ENCODE measurements at places on chromosomes 5 and 9.
A peak's percentile ranks its signal among the peaks of the same experiment; 100 is the strongest.

- DNase-seq, result no peak
These were observed 83.7 kb downstream of the TARS1 start for GRCh38 chr5:33524476-33524875.

- no peak for DNase-seq
These were observed 449.6 kb upstream of the CHD1 start for GRCh38 chr5:99378443-99378842.

DNA sequence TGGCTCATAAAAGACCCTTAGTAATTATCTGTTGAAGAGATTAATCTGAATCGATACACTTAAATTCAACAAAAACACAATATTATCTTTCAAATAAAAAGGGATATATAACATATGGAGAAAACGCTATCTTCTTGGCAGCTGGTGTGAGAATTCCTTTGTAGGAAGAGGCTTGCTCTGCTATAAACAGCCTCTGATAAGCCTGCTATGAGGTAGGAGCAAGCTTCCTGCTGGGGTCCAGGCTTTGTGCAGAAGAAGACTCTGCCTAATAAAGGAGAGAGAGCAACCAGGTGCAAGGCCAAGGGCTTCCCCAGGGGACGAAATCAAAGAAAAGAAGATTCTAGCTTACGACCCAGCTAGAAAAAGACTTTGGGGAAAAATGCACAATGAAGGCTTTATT, 43.3 kb upstream of the SSBP2 start:
- no peak for DNase-seq

- DNase-seq, result no peak
These were observed 955 bp downstream of the QRFP start for GRCh38 chr9:130895481-130896232.

GRCh38 chr9:38281917-38282316, 110.6 kb upstream of the ALDH1B1 start:
- no peak for DNase-seq

- no peak for DNase-seq
These were observed 16.1 kb downstream of the PDLIM4 start for GRCh38 chr5:132273631-132274030.

DNA sequence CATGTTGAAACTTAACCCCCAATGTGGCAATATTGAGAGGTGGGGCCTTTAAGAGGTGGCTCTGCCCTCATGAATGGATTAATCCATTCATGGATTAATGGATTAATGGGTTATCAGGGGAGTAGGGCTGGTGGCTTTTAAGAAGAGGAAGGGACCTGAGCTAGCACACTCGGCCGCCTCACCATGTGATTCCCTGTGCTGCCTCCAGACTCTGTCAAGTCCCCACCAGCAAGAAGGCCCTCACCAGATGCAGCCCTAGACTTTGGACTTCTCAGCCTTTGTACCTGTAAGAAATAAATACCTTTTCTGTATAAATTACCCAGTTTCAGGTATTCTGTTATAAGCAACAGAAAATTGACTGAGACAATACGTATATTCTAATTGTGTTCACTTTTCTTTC, 272.2 kb upstream of the DMRT1 start:
- no peak for DNase-seq

DNA sequence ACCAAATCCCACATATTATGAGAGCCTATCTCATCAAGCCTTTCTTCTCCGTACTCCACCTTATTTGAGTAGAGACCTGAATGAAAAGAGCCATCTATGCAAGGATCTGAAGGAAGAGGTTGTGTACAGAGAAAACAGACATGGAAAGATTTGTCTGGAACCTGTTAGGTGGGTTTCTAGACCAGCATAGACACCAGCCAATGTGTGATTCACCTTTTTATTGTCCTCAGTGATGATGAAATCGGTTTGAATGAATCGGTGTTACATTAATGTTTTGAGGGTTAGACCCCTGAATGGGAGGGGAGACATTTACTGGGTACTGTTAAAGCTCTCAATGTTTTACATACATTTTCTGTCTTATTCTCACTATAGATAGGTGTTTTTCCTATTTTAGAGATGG, 223.6 kb downstream of the NMUR2 start:
- no peak for DNase-seq

DNA sequence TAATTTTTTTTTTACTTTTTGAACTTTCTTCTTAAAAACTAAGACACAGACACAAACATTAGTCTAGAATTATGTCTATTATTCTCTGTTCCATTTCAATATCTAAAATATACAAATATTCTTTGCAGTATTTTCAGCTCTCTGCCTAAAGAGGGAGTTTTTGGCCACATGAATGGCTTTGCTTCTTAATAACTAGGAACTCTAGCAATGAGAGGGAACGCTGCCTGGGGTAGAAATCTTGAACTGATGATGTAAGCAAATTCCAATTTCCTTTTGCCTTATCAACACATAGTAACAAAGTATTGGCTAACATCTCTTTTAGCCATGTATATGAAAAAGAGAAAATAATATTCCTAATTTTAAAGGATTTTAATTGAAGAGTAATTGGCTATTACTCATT, 51.9 kb downstream of the SLC25A46 start:
- DNase-seq, result no peak

DNA sequence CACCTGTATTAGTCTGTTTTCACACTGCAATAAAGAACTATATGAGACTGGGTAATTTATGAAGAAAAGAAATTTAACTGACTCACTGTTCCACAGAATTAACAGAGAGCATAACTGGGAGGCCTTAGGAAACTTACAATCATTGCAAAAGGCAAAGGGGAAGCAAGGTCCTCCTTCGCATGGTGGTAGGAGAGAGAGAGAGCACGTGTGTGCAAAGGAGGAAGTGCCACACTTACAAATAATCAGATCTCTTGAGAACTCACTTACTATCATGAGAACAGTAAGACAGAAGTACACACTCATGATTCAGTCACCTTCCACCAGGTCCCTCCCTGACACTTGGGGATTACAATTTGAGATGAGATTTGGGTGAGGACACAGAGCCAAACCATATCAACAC, 258.7 kb downstream of the TRIM32 start:
- DNase-seq, result peak; percentile 75

GRCh38 chr9:121895358-121895757, 197.8 kb downstream of the TTLL11 start:
- no peak for DNase-seq

DNA sequence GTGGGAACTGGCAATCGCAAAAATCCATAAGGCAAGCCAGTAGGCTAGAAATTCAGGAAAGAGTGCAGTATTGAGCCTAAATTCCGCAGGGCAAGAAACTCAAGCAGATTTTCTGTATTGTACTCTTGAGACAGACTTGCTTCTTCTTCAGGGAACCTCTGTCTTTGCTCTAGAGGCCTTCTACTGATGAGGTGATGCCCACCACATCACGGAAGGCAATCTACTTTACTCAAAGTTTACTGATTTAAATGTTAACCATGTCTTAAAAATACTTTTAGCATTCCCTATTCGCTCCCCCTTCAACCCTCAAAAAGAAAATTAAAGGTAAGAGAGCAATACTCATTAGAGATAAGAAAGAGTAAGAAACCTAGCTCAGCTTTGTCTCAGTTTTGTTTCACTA, 11.3 kb downstream of the IL7R start:
- no peak for DNase-seq

- DNase-seq, result no peak
These were observed 10.6 kb upstream of the DPYSL3 start for GRCh38 chr5:147520450-147520849.

- no peak for DNase-seq
These were observed 476.1 kb upstream of the ACO1 start for GRCh38 chr9:31908158-31908890.

- DNase-seq, result no peak
These were observed 38.2 kb downstream of the IPPK start for GRCh38 chr9:92631452-92632343.

DNA sequence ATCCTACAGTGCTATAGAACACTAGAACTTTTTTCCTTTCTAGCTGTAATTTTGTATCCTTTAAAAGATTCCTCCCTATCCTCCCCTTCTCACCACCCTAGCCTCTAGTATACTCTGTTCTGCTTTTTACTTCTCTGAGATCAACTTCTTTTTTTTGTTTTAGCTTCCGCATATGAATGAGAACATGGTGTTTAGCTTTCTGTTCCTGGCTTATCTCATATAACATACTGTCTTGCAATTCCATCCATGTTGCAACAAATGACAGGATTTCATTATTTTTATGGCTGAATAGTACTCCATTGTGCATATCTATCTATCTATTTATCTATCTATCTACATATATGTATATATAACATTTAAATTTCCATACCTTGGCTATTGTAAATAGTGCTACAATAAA, 126.0 kb upstream of the MAN2A1 start:
- DNase-seq, result peak; percentile 20

GRCh38 chr5:14108170-14108996, 34.8 kb upstream of the TRIO start:
- DNase-seq, result peak; percentile 75

DNA sequence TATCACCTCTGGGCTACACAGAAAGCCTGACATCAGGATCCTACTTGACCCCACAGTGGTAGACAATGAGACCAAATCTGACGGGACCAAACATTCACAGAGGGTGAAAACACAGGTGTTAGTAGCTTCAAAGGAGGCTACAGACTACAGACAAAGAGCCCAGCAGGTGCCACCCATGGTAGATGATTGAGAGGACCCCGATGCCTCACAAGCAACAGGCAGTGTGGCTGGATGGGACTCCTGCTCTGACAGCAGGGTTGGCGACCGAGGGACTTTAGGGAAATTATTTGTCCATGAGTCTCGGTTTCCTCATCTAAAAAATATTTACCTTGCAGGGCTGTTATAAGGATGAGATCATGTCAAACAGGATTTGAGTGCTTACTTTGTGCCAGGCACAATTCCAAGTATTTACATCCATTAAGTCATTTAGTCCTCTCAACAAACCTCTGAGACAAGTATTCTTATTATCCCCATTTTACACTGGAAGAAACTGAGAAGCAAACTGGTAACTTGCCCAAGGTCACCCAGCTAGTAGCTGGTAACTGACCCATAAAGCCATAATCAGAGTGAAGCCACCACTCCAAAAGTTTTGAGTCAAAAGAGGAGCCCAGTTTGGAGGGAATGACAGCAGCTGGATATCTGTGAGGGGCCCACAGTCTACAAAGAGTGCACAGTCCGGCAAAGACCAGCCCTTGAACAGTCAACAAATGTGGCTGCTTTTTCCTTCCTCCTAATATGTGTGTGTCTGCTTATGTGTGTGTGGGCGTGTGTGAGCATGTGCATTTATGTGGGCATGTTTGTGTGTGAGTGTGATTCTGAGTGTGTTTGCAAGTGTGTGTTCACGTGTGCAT, 502.0 kb downstream of the BNC2 start:
- no peak for DNase-seq

DNA sequence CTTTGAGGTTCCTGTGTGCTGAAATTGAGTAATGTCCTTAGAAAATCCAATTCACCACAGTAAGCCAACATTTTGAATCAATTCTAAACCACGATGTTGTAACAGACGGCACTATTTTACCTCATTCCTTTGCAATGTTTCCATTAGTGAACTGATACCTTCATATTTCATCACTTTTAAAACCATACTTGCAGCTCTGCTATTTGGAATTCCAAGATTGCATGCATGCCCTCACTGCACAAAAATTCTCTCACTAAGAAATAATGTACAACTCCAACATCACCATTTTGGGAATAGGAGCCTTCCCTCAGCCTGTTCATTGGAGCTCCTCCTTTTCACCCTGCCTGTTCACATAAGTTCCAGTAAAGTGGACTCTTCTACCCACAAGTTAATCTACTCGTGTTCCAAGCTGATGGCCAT, 74.8 kb upstream of the TGFBR1 start:
- peak; percentile 40 for DNase-seq

GRCh38 chr9:90343366-90343765, 299.3 kb downstream of the DIRAS2 start:
- DNase-seq, result no peak

GRCh38 chr9:123608104-123608503, 252.1 kb downstream of the CRB2 start:
- DNase-seq, result no peak

GRCh38 chr9:99606296-99606695, 215.4 kb upstream of the NR4A3 start:
- no peak for DNase-seq

DNA sequence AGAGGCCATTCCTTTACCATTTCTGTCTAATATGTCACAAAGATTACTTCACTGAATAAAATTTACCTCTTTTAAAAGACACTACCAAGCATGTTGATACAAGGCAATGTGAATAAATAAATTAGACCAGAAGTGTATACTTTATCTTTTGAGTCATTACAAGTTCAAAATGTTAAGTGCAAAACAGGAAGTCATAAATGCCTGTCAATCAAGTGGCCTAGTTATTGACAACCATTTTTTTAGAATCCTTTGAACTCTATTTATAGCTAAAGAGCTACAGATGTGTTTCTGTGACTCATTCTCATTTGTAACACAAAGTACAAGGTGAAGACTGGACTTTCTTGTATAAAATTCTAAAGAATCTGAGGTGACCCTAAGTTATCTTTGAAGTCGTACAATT, 602.7 kb upstream of the SEMA6A start:
- DNase-seq, result no peak

DNA sequence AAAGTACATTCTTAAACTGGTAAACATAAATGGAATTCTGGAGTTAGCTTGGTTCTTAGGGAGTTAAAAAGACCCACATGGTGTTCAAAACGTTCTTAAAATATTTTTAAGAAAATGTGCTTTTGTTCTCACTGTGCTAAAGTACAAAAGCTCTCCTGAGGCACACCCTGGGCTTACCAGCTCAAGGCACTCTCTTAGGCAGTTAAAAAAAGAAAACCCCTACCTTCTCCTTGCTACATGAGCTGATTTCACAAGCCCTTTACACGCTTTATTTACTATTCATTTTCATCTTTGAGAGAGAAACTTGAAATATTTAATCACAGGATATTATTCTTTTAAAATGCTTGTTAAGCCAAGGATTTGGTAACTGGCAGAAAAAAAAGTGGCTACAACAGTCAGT, 723.3 kb upstream of the GRAMD2B start:
- DNase-seq, result no peak

- no peak for DNase-seq
These were observed 310.7 kb downstream of the HCN1 start for GRCh38 chr5:45385321-45386058.

- DNase-seq, result no peak
These were observed 157.8 kb upstream of the TNC start for GRCh38 chr9:115275753-115276152.

GRCh38 chr5:32031089-32031488, 143.0 kb downstream of the GOLPH3 start:
- peak; percentile 74 for DNase-seq

GRCh38 chr5:177294632-177295031, 8.9 kb downstream of the RAB24 start:
- no peak for DNase-seq

GRCh38 chr9:124776618-124776953, 347 bp upstream of the OLFML2A start:
- DNase-seq, result no peak

DNA sequence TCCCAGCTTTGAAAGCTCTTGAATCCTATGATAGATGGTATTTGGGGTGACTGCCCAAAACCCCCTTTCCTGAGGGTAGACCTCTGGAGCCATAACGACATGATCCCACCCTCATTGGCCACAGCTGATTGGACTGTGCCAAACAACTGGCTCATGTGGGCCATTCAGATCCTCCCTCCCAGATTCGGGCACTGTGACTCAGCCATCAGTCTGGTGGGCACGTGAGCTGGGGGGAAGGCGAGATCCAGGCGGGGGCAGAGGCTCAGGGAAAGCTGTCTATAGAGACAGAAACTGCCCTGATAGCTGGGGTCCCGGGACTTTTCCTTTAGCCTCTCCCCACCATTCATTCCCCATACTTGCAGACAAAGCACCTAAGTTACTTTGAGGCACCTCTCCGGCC, 15.1 kb upstream of the NCS1 start:
- no peak for DNase-seq
